ENCODE measurements at places on chromosomes 12 and 14.

GRCh38 chr12:9752145-9752933 is 8.4 kb downstream of the CD69 start:
- no peak for DNase-seq

GRCh38 chr14:71583194-71583593 is 349.0 kb upstream of the RGS6 start:
- no peak for DNase-seq

DNA sequence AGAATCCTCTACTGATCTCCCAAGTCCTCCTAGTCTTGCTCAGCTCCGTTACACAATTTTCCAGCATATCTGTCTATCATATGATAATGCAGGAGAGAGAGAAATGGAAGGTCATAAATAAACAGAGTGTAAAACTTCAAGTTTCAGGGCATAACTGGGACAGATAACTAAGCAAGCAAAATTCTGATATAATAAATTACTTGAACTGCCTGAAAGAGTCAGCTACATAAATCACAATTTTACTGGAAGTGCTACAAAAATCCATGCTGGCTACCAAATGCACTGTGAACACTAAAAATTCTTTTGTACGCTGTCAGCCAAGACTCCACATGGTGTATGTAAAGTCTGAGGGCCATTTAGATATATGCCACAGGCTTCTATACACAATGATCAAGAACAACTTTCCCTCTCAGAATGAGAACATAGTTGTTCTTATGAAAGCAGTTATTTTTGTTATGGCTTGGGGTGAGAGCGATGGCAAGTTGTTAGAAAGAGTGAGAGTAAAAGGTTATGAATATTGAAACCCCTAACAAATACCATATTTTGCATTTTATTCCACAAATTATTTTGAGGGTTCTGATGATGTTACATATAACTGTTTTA is 41.1 kb downstream of the GRIP1 start:
- DNase-seq: no peak

DNA sequence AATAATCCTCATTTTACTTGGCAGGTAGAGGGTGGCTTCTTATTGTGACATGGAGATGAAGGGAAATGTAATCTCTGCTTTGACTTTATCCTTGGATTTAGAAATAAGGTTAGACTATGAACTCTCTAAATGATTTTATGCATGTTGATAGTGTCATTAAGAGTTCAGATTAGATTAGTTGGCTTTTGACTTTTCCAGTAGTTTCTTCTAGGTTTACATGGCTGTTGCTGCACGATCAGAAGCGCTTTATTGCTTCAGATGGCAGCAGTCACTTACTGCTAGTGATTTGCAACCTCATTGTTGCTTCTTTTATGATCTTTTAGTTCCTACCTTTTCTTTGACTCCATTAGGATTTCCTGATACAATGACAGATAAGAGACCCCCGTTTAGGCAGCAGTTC is 32.3 kb downstream of the SLC15A5 start:
- no peak for DNase-seq

- no peak for DNase-seq
Observed at GRCh38 chr14:36580856-36581831, 1.3 kb downstream of the NKX2-8 start.

DNA sequence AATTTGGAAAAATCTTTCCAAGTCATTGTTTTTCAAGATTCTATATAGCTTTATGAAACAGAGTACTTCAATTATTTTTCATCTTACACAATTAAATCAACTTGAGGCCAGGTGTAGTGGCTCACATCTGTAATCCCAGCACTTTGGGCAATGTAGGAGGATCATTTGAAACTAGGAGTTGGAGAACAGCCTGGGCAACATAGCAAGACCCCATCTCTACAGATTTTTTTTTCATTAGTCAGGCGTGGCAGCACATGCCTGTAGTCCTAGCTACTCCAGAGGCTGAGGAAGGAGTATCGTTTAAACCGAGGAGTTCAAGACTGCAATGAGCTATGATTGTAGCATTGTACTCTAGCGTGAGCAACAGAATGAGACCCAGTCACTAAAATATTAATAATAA is 72.9 kb downstream of the BMP4 start:
- DNase-seq: no peak

GRCh38 chr12:80617733-80618132 is 89.7 kb upstream of the MYF6 start:
- no peak for DNase-seq

DNA sequence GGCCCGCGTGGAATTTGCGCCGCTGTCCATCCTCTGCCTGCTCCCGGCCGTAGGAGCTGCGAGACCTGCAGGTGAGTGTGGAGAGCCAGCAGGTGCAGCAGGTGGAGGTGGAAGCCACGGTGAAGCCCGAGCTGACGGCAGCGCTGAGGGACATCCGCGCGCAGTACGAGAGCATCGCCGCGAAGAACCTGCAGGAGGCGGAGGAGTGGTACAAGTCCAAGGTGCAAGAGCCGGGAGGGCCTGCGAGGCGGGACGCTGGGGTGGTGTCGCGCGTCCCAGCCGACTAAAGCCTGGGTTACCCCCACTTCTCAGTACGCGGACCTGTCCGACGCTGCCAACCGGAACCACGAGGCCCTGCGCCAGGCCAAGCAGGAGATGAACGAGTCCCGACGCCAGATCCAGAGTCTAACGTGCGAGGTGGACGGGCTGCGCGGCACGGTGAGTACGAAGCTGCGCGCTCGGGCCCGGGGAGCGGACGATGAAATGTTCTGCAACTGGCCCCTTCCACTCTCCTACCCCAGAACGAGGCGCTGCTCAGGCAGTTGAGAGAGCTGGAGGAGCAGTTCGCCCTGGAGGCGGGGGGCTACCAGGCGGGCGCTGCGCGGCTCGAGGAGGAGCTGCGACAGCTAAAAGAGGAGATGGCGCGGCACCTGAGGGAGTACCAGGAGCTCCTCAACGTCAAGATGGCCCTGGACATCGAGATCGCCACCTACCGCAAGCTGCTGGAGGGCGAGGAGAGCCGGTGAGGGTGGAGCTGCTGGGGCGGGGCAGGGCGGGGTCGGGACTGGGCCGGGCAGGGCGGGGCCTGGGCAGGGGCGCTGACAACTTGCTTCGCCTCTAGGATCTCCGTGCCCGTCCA is 2.1 kb downstream of the PRPH start:
- DNase-seq: peak; percentile 11

- peak; percentile 41 for DNase-seq
Observed at GRCh38 chr14:91996948-91997371, 42.9 kb downstream of the TRIP11 start.

DNA sequence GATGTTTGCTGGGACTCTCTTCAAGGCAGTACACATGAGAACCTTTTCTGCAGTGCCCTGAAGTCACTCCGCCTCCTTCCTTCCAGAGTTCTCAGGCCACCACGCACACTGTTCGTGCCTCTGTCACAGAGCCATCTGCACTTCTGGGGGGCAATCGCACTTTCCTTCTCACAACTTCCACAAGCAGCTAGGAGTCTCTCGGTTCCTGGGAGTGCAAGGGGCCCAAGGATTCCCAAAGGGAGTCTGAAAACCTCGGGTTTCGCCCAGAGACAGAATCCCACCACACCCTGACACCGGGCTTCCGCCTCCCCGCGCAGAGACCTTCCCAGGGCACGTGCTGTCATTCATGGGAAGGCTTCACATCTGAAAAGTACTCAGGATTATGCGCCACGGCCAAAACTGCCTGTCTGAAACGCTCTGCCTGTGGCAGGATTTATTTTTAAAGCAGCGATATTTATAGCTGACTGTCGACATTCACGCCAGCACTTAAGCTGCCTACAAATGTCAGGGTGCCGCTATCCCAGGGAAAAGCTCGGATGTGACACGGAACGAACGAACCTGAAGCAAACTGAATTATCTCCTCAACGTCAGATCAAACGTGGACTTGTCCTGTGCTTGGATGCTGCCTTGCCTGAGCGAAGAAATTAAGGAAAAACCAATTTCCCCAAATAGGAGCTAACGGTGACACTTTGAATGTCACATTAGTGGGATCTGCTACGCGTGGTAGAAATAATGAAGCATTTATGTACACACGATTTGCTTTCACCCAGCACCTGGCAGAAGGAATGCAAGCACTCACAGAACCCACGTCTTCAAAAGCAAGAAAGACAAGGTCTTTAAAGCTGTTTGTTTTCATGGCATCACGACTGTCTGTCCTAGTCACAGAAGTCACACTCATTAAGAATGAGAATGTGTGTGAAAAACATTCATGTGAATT is 154.0 kb downstream of the PIWIL1 start:
- DNase-seq: no peak

- DNase-seq: no peak
Observed at GRCh38 chr14:89544636-89545301, 127.7 kb upstream of the FOXN3 start.

DNA sequence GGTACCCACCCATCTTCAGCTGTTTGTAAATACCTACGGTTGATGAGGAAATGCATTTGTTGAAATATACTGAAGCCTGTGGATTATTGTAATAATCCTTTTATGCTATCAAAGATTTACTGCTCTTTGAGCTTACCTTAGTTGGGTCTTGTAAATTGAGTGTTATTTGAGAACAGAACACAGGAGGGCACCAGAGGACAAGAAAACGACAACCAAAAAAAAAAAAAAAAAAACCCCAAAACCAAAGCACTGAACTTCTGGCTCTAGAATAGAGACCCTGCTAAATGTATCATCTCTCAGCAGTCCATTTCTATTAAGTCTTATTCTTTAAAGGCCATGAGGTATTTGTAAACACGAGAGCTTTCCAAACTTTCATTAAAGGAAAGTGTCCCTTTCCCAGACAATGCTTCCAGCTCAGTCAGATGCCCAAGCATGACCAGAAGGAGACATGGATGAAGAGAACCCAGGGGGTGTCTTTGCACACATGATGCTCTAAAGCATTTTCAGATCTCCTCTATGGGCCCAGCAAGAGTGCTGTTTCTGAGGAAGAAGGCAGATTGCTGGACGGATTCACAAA is 763.9 kb downstream of the NRXN3 start:
- DNase-seq: no peak

- no peak for DNase-seq
Observed at GRCh38 chr12:126354633-126355032, 1289.4 kb downstream of the AACS start.

DNA sequence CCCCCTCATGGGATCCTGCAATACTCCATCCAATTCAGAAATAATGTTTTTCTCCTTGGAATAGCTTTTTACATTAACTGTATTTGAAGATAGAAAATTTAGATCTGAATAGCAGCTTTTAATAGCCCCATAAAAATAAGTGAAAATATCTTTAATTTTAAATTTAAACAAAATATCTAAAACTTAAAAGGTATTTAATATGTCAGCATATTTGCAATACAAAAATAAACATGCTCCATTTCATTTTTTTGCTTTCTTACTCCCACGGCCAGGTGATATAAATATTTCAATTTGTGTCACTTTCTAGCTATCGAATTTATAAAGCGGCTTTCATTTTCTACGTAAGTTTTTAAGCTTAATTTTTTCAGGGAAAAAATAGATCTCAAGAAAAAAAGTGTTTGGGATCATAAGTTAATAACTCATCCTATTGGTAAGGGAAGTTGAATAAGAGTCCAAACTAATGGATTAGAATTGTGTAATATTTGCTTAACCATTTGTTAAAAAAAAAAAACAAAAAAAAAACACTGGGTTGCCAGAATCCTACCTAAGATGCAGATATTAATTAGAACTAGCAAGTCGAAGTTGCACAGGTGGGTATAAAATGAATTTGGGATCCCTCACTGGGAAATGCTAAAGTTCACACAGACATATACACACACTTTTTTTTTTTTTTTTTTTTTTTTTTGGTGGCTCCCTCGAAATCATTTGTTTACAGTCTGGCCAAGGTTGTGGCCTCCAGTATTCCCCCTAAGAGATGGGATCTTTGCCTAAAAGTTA is 47.6 kb downstream of the PPP2R5C start:
- no peak for DNase-seq

- DNase-seq: no peak
Observed at GRCh38 chr14:98347686-98348085, 924.3 kb downstream of the BCL11B start.

- DNase-seq: no peak
Observed at GRCh38 chr14:87874676-87875075, 118.3 kb downstream of the GALC start.

GRCh38 chr12:19430988-19431387 is 8.3 kb upstream of the AEBP2 start:
- no peak for DNase-seq

DNA sequence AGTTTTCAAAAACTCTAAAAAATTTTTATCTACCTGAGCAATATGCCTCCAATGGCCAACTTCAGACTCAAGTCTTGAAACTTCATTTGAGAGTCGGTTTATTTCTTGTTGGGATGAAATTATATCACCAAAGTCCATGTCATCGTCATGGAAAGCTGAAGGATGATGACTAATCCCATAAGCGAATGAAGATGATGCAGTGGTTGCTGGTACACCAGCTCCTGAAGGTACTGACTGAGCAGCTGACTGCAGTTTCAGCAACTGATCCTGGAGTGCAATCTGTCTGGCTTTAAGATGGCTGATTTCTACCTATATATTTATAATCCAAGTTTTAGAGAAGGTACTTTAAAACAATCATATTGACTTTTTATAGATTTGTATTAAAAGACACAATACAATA is 18.3 kb downstream of the TRIP11 start:
- DNase-seq: no peak

DNA sequence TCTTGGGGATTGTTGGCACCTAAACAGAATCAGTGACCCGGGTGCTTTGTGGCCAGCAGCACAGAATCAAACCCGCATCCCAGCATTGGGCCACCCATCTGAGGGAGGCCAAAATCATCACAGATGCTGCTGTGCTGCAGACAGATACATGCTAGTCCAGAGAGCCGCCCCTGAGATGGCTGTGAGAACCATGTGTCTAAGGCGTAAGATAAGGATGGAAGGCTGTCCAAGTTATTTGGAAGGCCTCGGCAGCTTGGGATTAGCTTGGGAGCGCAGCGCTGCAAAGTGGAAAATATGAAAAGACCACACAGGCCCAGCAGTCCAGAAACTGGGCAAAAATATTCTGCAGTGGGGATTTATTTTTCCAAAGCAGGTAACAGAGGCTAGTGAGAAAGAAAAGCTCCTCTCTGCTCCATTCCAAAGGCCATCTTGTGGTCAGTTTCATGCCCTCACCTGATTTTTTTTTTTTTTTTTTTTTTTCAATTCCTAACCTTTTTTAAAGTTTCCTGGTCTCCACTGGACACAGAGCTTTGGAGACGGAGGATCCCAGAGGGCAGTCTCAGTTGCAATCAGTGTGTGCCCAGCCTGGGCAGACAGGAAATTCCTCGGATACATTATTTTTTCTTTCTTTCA is 178.9 kb upstream of the BCL2L14 start:
- no peak for DNase-seq

DNA sequence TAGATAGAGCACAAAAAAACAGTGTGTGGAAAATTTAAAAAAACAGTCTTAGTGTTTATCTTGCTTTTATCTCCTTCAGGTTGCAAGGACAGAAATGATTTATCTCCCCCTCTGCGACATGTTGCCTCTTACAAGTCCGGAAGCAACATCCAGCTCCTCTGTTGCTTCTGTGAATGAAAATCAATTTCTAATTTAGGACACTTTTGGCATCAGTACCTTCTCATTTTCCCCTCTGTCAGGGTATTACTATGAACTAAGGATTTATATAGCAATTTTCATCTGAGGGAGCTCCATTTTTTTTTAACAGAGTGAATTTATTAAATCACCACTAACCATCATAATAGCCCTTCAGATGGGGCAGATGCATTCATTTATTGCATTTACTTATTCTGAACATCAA is 116.6 kb upstream of the PLXNC1 start:
- DNase-seq: no peak

- no peak for DNase-seq
Observed at GRCh38 chr12:65391711-65392110, 113.2 kb downstream of the MSRB3 start.
